ENCODE measurements at places on chromosomes 5 and 9.
A peak's percentile ranks its signal among the peaks of the same experiment; 100 is the strongest.

- peak; percentile 16 for DNase-seq
Observed at GRCh38 chr9:104780796-104781395, 17.0 kb downstream of the NIPSNAP3B start.

DNA sequence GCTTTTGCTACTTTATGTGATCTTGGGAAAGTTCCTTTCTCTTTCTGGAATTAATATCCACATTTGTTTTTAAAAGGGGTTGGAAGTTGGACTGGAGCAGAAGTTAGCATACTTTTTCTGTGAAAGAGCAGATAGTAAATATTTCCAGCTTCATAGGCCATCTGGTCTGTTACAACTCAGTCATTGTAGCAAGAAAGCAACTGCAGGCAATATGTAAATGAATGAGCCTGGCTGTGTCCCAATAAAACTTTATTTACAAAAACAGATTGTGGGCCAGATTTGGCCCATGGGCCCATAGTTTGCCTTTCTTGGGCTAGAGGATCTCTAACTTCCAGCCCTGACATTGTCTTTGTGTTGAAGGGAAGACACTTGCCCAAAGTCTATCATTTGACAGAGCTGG, 104.4 kb downstream of the ACTL7B start:
- DNase-seq = no peak

GRCh38 chr5:56656846-56657726, 158.3 kb upstream of the MAP3K1 start:
- no peak for DNase-seq

- no peak for DNase-seq
Observed at GRCh38 chr5:134116286-134116685, 1.8 kb downstream of the TCF7 start.

DNA sequence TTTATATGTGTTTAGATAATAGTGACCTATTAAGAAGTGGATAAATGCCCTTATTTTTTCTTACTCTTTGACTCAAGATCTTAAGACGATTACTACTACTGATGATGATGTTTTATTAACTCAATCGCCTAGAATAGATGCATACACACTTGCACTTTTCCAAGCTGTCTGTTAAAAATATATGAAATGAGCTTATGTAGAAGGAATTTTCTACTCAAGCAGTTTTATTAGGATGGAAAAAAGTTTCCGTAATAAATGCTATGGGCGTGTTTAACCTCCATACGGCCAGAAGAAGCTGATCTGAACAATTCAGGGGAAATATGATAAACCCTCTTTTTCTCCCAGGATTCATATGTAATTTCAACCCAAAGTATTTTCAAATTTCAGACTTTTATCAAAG, 455.7 kb upstream of the MPDZ start:
- no peak for DNase-seq

DNA sequence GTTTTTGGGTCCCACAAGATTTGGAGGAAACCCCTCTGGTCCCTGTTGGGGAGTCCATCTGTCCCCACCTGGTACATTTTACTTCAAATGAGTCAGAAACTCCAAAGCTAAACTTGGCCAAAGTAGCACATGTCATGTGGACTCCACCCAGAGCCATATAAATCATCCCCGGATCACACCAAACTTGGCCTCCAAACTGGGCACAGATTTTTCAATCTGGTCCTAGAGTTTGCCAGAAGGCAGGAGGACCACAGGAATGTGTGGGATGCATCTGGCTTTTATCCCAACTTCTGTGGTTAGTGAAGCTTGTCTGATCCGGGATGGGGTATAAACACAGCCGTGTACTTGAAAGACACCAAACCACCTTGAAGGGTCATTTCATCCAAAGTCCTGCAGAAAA, 66.3 kb downstream of the MAT2B start:
- no peak for DNase-seq

DNA sequence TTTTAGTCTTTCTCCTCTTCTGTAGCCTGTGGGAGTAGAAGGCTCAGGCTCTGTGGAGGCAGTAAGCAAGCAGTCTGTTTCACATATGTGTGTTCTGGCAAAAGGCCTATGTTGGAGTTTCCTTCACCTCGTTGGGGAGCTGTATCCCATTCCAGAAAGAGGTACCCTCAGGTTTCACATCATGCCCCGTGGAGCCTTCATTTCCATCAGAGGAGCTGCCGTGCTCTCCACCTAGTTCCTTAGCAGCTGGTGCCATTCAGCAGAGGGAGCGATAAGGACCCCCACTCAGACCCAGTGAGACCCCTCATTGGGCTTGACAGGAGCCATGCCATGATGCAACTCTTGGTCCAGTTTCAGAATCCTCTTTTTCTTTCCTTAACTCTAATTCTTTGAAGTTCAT, 50.6 kb upstream of the ANGPTL2 start:
- no peak for DNase-seq

DNA sequence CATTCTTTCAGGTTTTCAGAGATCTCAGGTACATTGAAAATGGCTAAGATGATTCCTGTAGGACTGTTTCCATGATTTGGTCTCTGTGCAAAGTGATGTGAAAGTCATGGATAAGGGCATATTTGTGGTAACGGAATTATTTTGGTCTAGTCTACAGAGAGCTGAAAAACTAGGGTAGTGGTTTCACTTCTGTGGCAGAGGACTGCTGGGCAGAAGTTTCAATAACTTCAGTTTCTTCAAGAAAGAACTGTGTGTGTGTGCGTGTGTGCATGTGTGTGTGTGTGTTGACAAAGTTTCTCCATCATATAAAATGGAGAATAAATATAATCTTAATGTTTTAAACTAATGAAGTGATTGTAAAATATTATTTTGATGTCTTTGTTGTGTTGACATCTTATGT, 4.3 kb downstream of the CNOT8 start:
- no peak for DNase-seq

DNA sequence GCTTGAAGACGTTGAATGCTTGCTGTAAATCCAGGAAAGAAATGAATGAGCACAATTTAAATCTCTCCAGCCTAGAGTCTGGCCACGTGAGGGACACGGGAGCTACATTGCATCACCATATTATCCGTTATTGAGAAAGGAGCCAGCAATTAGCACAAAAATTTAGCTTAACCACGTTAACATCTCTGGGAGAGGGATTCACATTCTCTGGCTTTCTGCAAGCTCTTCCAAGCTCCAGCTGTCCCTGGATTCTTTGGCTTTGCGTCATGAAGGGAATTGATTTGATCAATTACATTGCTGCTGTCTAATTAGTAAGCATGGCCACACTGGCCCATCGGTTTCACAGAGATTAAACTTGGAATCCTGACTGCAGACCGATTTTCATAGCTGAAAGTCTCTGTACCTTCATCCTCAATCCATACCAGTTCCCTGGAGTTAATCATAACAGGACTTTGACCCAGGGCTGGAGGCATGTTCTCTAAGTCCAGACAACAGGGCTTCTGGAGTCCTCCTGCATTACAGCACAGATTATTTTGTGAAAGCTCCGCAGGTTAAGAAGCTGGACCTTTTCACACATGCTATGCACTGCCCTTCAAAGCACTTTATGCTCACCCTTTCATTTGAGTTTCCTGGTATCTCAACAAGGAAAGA, 31.6 kb downstream of the ADRA1B start:
- DNase-seq = no peak

- no peak for DNase-seq
Observed at GRCh38 chr5:14202462-14202861, 59.3 kb downstream of the TRIO start.

DNA sequence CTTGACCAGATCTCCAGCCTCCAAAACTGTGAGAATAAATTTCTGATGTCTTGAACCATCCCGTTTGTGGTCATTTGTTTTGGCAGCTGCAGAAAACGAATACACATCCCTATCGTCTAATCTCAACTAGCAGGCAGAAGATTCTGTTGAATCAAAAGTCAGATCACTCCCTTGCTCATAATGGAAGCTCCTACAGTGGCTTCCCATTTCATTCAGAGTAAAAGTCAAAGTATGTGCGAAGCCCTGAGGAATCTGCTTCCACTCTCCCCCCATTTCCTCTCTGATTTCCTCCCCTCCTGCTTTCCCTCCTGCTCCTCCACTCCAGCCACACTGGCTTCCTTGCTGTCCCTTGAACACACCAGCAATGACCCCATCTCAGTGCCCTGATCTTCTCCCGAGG, 34.8 kb upstream of the SPOCK1 start:
- no peak for DNase-seq

DNA sequence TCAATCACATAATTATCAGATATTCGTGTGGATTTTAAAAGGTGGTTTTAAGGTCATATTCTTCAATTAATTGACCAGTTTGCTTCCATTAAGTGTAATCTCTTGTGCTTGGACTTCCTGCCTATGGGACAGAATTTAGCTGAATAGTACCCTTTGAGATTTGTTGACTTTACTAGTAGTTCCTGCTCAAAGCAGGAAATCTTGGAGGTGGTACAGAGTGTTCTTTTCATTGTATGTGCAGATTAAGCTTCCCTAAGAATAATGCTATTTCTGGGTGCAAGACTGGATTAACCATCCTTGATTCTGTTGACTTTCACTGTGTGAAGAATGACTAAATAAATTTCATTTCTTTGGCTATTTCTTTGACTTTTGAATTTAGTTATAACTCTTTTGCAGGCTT, 45.4 kb upstream of the ELL2 start:
- DNase-seq = no peak

DNA sequence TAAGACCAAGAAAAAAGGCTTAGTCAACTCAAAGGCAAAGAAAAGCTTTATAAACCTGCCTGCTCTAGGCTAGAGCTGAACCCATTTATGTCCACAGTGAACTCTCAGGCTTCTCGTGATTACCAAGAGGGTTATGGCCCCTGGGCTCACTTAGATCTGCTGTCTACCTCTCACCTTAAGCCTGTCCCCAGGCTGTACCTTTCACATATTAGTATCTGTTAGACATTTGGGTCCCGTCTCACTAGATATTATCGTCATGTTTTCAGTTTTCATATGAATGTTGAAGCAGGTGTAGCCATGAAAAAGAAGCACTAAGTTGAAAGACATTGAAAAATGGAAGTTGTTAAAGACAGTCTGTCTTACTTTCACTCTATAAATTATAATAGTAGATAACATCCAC, 75.2 kb upstream of the COX7C start:
- DNase-seq = no peak

DNA sequence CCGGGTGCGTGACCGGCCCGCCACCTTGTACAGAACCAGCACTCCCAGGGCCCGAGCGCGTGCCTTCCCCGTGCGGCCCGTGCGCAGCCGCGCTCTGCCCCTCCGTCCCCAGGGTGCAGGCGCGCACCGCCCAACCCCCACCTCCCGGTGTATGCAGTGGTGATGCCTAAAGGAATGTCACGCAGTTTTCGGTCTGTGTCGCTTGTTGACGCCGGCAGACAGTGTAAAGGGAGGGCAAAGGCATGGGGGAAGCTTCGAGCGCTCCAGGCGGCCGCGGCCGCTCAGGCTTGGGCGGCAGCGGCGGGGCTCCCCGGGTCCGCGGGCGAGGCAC, 1.3 kb downstream of the LRRC26 start:
- no peak for DNase-seq

GRCh38 chr5:10913841-10914240, 152.8 kb upstream of the DAP start:
- no peak for DNase-seq

- DNase-seq = no peak
Observed at GRCh38 chr5:127040796-127041520, 10.6 kb upstream of the MARCHF3 start.

DNA sequence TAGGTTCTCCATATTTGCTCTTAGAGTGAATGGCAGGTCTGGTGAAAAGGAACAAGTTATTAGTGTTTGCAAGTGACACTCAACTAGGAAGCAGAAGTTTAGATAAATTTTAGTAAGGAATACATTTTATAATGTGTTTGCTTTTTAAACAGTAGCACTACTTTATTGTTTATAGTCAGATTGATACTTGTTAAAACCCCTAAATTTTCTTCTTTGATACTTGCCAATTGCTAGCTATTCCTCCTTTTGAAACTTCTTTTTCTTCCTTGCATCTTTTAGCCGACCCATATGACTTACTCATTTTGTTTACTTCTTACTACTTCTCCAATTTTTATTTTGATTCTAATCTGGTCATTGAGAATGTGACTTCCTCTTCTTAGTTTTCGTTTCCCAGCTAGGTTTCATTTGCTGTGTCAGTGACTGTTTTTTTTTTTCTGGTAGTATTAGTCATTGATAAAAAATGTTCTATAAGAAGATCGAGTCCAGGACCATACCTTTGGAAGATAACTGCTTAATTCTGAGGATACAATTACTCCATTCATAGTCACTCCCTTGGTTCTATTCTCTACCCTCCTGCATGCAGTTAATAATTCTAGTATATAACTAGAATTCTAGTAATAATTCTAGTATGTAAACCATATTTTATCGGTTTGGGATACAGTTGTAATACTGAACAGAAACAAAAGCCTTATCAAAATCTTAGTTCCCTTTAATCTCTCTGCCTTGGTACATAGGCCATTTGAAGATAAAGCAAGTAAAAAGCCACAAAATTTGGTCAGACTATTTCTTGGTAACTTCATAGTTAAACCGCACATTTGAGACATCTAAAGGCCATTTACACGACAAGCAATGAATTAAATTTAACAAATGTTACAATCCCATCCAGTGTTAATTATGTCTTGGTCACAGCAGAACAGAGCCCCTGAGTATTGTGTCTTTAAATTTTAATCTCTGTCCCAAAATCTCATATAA, 2.8 kb upstream of the RICTOR start:
- DNase-seq = no peak

GRCh38 chr9:89519366-89519805, 21.5 kb upstream of the SEMA4D start:
- DNase-seq = peak; percentile 26

- no peak for DNase-seq
Observed at GRCh38 chr9:109166771-109167601, at the start of gene FRRS1L. Gene FRRS1L (minus strand): TSS chr9:109167249. CDS start chr9:109167138, 111 bp downstream.

DNA sequence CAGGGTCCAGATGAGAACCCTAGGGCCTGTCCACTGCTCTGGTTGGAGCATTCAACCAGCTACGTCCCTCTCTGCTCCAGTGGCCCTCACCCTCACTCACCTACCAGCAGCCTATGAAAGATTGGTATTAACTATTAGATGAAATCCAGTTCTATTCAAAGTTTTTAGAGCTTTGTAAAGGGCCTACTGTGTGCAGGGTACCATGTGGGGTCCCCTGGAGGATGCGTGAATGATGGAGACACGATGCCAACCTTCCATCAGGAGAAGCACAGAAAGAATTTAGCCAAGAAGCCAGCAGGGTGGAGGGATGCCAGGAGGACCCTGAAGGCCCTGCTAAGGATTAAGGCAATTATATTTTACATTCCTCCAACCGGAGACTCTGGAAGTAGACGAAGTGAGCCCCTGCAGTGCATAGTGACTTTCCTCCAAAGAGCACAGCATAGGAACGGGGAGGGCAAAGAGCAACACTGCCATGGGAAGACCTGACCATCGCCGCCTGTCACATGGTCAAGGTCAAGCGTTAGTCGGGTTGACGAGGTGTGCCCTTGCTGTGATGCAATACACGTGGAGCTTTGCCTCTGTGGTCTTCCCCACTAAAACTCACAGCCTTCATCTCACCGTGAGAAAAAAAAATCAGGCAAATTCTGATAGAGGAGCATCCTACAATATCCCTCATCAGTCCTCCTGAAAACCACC, 22.8 kb upstream of the ANKRD33B start:
- no peak for DNase-seq

GRCh38 chr5:61498121-61498520, 166.1 kb downstream of the ZSWIM6 start:
- DNase-seq = no peak

Data from HCT116 (cell line).